ENCODE measurements at places on chromosomes 1 and 21.
A peak's percentile ranks its signal among the peaks of the same experiment; 100 is the strongest.

- no peak for DNase-seq
Observed at GRCh38 chr21:28282833-28283232, 709.8 kb downstream of the LTN1 start.

GRCh38 chr1:237702161-237702560 lies 188.6 kb downstream of the ZP4 start:
- no peak for DNase-seq

- no peak for DNase-seq
Observed at GRCh38 chr1:232915212-232915611, 35.2 kb upstream of the NTPCR start.

DNA sequence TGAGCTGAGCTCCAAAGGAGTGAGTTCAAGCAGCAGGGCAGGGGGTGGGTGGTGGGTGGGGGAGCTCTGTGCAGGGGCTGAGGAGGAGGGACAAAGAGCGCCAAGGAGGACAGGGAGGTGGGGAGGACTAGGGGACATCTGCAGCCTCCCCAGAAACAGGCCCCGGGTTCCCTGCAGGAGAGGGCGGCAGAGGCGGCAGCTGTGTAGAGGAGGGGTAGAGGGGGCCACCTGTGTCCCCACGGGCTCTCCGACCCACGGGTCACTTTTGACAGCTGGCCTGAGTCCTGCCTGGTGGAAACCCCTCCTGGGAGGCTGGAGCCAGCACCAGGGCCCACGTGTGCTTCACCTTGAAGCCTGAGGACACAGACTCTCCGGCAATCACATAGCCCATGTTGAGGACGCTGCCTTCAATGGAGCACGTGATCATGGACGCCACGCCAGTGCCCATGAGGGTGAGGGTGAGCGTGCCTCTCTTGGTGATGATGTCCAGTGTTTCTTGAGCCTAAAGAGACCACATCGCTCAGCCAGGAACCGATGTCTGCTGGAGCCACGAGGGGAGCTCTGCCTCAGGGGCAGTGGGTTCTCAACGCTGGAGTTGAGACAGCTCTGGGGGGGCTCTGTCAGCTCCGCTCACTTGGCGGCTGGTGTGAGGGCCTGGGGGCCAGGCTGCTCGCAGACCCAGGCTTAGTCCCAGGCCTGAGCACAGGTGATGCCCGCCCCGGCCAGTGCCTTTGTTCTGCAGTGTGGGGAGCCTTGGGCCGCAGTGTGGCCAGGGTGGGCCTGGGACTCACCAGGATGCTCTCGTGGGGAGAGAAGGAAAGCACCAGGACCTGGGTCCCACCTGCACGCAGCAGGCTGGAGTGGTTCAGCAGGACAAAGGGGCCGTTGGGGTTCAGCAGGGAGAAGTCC lies 6.6 kb upstream of the TMEM52 start:
- no peak for DNase-seq

GRCh38 chr1:61255358-61255703 lies 173.0 kb downstream of the NFIA start:
- no peak for DNase-seq

DNA sequence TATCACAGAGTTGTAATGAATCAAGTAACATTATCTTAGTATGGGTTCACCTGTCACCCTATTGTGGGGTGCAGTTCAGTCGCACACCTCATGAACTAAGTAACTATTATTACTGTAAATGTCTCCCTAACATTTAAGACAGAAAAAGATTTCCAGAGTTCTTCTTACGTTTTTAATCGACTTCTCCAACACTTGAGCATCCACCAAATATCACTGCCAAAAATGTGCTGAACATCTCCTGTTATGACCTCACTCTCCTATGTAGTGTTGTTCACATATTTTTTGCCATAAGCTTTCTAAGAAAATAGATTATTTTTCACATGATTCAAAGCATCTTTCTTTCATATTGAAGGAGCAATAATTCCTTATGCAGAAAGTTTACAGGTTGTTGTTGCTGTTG lies 1.3 kb downstream of the TTLL7 start:
- no peak for DNase-seq

GRCh38 chr1:6303397-6304012 lies 42.6 kb upstream of the GPR153 start:
- DNase-seq = no peak

DNA sequence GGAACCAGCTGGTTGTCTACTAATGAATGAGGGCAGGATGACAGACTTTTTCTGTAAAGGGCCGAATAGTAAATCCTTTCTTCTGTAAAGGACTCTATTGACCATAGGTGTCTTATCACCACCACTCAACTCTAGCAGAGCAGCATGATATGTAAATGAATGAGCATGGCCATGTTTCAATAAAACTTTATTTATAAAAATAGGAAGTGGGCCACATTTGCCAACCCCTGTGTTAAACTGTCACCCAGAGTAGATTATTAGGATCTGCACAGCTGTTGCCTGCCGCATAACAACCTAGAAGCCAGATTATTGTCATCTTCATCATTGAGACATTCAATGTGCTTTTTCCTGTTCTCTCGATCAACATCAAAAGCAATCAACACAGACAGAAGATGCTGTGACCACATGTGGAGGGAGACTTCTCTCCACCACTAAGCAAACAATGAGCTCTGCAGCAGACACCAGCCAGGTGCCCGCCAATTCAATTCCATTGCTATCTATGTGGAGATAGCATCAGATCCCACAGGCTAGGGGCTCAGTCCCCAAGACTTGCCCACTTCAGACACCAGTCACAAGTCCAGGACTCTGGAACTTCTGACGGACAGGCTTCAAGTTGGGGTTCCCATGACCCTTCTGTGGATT lies 6.8 kb upstream of the EFHD2 start:
- no peak for DNase-seq

- DNase-seq = no peak
Observed at GRCh38 chr21:42093186-42093585, 22.1 kb downstream of the UMODL1 start.

DNA sequence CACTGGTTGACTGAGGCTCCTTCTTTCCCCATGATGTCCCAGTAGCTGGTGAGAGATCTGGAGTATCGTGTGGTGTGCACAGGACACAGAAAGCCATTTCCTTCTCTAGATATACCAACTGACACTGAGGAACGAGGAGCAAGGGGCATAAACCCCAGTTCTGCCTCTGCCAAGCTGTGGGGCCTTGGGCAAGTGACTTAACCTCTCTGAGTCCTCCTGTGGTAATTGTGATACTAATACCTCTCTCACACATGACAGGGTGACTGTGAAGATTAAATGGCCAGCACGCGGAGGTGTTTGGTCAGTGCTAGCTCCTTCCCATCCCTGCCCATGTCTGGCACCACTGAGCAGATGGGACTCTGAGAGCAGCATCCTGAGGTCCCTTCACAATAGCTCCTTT lies 26.3 kb upstream of the TCEA3 start:
- no peak for DNase-seq

- no peak for DNase-seq
Observed at GRCh38 chr21:32297449-32297848, 1.2 kb upstream of the MRAP start.

DNA sequence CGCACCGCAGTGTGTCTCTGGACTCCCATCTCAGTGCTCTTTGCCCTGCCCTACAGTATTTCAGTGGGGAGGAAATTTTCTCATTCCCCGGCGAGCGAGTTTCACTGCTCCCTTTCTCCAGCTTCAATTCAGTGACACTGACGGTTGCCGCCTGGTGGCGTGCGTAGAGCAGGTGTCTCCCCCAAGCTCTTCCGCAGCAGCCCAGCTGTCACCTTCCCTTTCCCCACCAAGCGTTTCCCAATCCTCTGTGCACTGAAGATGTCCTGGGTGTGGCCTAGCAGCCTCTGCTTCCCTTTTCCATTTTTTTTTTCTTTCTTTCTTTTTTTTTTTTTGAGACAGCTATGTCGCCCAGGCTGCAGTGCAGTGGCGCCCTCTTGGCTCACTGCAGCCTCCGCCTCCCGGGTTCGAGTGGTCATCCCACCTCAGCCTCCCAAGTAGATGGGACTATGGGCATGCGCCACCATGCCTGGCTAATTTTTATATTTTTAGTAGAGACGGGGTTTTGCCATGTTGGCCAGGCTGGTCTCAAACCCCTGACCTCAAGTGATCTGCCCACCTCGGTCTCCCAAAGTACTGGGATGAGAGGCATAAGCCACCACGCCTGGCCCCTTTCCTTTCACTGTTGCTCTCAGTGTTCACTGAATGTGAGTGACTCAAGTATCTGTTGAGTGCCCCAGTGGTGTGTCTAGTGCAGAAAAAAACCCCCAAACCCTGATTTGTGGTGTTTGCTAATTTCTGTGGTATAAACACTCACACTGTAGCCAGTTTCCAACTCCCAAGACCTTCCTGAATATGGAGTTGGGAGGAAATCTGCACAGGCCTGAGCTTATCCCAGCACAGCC lies 30.1 kb downstream of the TNFRSF1B start:
- DNase-seq = no peak

DNA sequence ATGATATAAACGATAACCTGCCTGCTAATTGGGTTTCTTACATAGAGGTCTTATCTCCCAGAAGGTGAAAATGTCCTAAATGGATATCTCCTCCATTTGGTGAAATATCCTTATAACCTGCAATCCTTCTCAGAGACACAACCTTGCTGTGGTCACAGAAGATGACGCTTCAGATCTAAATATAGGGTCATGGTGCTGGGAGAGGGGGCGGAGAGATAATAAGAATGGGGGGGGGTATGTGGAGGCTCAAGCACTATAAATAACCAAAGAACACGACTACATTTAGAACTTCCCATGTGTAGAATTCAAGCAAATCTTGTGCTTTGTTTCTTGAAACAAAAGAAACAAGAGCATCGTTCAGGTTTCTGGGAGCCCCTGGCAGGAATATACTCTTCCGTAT lies 260.6 kb upstream of the ESRRG start:
- DNase-seq = no peak

- peak; percentile 64 for DNase-seq
Observed at GRCh38 chr1:117559985-117560384, 45.9 kb upstream of the TENT5C start.

- no peak for DNase-seq
Observed at GRCh38 chr1:84116558-84116957, 27.5 kb upstream of the PRKACB start.

- no peak for DNase-seq
Observed at GRCh38 chr21:43328958-43329691, 97.8 kb downstream of the SIK1 start.

DNA sequence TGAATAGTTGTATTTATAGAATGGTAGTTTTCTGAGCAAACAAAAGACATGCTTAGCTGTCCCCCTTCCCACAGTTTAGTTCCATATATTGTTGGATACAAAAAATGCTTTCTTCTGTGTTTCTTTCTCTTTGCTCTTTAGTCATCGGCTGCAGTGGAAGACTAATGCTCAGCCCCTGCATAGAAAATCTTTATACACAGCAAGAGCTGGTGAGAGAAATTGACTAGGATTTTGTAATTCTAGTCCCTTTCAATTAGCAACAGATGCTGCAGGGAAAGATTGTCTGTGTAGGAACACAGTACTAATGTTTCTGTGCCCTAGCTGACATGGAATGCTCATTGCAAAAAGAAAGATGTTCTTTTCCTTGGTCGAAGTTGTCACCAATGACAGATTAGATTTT lies 200.9 kb downstream of the RPS6KC1 start:
- DNase-seq = no peak

DNA sequence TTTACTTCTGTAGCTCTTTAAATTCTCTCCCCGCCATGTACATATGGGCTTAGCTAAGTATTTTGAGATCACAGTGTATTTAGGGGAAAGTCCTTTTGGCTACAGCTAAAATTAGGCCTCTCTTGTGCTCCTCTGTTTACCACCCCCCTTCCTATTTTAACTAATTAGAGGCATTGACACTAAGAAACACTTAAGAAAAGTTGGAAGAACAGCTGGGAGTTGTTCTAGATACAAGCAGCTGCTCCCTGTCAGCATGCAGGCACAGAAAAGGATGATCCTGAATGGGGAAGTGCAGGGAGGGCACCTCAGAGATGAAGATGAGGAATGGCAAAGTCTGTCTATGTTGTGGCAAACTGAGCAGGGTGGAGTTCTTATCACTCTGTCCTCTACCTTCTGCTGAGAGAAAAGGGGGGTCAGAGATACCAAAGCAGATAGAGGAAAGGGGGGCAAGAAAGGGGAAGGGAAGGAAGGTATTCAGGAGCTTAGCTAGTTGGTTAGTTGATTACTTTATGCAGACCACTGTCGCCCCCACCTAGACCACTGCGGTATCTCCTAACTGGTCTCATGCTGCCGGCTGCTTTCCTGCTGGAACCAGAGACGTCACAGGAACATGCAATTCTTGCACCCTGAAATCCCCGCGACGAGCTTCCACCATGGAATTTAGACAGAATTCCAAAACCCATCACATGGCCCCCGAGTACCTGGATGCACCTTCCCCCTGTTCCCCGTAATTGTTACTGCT lies 82.4 kb upstream of the HOOK1 start:
- no peak for DNase-seq

- no peak for DNase-seq
Observed at GRCh38 chr1:6909857-6910256, 124.6 kb downstream of the CAMTA1 start.

DNA sequence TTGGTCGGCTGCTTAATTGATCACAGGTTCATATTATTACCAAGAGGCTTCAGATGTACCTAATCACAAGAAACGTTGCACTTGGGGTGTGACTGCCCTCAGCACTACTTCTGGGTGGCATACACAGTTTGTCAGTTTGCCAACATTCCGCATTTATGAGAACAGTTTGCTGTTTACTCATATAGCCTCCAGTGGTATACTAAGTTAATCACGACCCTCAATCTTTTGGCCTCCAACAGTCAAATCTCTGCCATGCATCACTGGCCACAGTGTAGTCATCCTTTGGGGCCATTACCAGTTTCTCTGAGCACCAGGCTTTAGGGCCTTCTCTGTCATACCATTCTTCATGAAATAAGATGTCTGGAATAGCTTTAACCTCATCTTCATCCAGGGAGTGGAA lies 62.8 kb upstream of the BCL9 start:
- DNase-seq = no peak

GRCh38 chr1:203327684-203328457 lies 22.6 kb downstream of the BTG2 start:
- DNase-seq = no peak

GRCh38 chr1:214318956-214319736 lies 38.2 kb downstream of the SMYD2 start:
- DNase-seq = no peak

GRCh38 chr1:174657411-174657810 lies 209.6 kb downstream of the GPR52 start:
- no peak for DNase-seq

DNA sequence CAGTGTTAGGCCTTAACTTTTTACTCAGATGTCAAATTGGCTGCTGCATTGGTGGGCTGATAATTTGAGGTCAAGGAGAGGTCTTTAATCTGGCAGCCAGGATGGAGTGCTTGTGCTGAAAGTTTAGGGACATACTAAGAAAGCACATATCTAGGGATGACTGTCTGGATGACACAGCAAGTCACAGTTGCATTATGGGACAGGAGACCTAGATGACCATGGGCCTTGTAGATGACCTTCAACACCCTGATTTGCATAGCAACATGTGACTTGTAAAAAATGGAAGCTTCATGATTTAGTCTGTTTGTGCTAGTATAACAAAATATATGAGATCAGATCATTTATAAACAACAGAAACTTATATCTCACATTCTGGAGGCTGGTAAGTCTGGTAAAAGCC lies 18.0 kb upstream of the HSD3B2 start:
- no peak for DNase-seq

- DNase-seq = no peak
Observed at GRCh38 chr1:117389284-117389683, 22.0 kb downstream of the MAN1A2 start.

Data from esophagus muscularis mucosa (tissue), 4 donors.